ENCODE measurements at places on chromosomes 12 and 14. TPM values are rescaled to one million over a fixed set of nuclear protein-coding genes. Genes with fewer than 3 reads are reported as not detected.

TAS2R20 gene
- total RNA-seq = 3.4 TPM

RAD9B gene
- 0.49 TPM for total RNA-seq

DNA sequence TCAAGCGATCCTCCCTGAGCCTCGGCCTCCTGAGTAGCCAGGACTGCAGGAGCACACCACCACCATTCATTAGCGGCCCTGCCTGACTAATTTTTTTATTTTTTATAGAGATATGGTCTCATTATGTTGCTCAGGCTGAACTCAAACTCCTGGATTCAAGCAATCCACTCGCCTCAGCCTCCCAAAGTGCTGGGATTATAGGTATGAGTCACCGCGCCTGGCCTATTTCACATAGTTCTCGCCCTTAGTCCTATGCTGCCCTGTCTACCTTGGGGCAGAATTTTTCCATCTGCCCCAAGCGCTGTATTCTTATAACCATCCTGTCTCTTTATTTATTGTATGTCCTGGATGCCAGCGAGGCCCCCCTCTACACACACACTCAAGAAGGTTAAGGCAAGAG, 50.9 kb upstream of the BCL2L14 start:
- DNase-seq = no peak

GRCh38 chr12:76860256-76860655, 18.6 kb downstream of the CSRP2 start:
- DNase-seq = no peak

GRCh38 chr14:93669632-93670031, 118.7 kb downstream of the PRIMA1 start:
- no peak for DNase-seq
